ENCODE measurements at places on chromosomes 2 and 18.

- no peak for DNase-seq
Observed at GRCh38 chr2:133780099-133780996, 212.1 kb upstream of the NCKAP5 start.

DNA sequence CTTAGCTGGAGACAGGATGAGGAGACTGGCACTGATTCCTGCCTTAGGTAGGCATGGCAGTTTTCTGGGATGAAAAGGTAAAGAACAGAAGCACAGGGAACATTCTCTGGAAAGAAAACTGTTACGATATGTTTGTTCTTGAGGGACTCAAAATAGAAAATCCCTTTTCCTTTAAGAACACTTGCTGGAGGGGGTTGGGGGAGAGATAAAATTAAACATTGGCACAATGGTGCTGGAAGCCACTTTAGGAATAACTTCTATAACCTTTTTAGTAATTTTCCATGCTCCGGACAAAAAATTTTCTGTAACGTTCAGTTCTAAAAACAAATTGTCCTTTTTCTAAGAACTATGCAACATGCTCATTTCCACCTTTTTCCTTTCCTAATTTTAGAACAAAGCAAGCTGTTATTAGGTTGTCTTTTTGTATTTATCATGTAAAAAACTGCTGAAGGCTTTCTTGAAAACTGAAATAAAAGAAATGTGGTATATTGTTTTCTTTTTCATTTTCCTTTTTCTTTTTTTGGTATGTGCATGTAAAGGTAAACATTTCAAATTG, 343.8 kb downstream of the EPHA4 start:
- DNase-seq = no peak

GRCh38 chr2:26299471-26300101, 46.4 kb upstream of the SELENOI start:
- DNase-seq = no peak

DNA sequence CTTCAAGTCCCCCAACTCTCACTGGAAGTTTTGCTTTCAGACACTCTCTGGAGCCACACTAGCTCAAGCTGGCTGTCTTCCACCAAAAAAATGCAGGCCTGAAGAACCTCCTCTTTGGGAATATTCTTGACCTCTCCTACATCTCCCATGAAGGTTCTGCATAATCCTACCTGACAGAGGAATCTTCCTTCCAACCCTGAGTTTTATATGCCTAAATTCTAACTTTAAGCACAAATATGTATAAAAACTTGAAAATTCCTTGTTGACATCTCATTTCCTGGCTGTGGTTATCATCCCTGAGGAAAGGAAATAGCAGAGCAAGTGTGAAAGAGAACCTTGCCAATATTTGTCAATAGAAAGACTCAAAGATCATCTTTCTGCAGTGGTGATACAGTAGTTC, 249.0 kb downstream of the LPIN1 start:
- no peak for DNase-seq

GRCh38 chr2:182004945-182005520, 19.4 kb downstream of the PPP1R1C start:
- no peak for DNase-seq

- DNase-seq = no peak
Observed at GRCh38 chr2:39583781-39584180, 81.9 kb upstream of the TMEM178A start.

DNA sequence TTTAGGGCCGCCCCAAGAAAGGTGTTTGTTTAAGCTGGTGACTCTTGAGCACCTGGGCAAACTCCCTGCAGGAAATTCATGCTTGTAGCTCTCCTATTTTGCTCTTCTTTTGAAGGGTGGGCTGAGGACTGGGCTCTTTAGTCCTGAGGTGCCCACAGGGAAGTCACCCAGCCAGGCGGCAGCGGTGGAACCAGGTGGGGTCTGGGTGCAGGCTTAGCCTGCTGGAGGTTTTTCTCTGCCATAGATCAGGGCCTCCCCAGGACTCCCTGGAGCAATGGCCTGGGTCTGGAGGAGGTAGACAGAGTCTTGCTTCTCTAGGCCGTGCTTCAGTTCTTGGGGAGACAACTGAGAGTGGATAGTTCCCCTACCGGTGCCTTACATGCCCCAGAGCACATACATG, 99.9 kb downstream of the CLIP4 start:
- no peak for DNase-seq

- no peak for DNase-seq
Observed at GRCh38 chr18:5370332-5370731, 74.8 kb upstream of the ZBTB14 start.

- no peak for DNase-seq
Observed at GRCh38 chr2:52395912-52396311, 1364.0 kb upstream of the NRXN1 start.

- DNase-seq = no peak
Observed at GRCh38 chr2:48749291-48750127, 6.0 kb downstream of the LHCGR start.

DNA sequence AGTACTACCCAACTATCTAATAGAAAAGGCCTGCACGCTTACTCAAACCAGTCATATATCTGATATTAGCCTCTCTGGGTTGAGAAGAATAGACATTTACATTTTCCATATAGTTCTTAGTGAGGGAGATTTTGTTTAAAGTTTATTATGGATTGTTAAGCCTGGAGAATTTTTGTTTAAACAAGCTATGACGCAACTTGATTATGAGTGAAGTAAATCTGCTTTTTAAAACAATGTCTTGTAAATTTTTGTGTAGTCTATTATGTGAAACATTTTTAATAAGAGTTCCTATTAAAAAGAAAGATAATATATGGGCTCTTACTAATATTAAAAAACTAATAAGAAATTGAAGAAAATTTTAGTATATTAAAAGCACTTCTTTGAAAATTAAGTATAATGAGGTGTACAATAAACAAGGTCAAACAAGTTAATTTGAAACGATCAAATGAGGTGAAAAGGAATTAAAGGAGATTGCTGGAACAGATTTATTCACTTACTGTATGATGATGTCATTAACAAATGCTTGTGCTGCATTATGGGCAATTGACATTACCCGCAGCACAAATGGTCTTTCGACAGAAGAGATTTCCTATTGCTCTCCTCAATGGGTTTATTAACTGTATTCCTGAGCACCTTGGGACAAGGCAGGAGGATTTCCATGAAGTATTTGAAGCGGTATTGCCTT, 229.2 kb upstream of the SMIM21 start:
- DNase-seq = no peak

DNA sequence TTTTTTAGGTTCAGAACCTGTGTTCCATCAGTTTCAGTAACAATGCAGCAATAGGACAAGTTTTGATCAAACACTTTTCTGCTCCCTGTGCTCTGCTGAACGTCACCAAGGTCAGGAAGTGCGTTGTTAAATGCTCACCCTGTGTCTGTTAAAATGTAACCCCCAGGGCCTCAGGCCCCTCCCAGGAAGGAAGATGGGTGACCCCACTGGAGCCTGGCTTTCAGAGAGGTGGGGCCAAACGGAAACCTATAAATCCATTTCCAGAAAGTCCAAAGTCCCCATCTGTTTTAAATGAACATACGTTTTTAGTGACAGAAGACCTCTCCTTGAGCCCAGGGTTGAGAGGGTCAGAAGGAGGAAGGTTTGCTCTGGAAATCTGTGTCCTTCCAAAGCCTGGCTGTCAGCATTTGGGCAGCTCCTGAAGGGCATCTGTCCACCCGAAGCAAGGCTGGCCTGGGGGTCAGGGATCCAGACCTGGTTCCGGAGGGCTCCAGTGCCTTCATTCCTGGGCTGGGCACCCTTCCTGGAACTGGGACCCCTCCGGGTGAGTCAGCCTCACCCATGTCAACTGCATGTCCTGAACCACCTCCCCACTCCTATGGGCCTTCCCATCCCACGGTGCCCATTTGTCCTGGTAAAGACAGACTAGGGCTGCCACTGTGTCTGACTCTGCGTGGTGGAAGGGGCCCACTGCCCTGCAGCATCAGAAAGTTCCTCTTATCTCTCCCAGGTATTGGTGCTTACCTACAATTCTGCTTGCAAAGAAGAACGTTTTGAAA, 117.4 kb upstream of the COPS8 start:
- DNase-seq = no peak

DNA sequence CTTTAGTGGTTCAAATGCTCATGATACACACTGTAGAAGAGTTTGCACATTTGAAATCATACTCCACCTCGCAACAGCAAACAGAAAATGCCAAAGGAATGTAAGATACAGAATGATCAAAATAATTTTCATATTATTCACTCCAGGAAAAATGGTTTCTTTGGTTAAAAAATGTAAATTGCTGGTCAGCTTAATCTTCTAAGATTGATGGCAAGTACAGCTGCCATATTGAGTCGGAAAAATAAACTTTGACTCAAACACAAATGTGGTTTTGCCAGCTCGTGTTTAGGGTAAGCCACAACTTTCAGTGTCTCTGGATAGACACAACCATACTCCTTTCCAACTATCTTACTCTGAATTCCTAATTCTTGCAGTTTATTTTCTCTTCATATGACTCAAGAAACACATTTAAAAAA, 154.9 kb upstream of the SMIM21 start:
- no peak for DNase-seq

- no peak for DNase-seq
Observed at GRCh38 chr18:80244956-80245730, 2.2 kb downstream of the PARD6G start.

GRCh38 chr2:45789317-45789716, 137.8 kb downstream of the PRKCE start:
- no peak for DNase-seq

DNA sequence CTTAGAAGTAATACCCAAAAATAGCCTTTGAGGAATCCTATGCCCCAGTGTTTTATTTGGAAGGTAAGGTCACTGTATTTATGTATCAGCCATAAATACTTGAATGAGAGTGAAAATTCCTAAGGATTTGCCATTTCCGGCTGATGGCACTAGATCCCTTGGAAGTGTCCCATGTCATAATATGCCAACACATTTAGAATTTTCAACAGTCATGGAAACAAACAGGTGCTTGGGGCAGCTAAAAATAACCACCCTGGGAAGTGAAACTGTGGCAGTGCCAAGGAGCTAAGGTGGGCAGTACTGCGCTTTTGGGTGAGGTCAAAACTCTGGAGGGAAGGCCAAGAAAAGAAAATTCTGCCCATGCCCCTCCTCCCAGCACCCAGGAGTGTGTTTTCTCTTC, 80.2 kb downstream of the TCF7L1 start:
- DNase-seq = no peak

DNA sequence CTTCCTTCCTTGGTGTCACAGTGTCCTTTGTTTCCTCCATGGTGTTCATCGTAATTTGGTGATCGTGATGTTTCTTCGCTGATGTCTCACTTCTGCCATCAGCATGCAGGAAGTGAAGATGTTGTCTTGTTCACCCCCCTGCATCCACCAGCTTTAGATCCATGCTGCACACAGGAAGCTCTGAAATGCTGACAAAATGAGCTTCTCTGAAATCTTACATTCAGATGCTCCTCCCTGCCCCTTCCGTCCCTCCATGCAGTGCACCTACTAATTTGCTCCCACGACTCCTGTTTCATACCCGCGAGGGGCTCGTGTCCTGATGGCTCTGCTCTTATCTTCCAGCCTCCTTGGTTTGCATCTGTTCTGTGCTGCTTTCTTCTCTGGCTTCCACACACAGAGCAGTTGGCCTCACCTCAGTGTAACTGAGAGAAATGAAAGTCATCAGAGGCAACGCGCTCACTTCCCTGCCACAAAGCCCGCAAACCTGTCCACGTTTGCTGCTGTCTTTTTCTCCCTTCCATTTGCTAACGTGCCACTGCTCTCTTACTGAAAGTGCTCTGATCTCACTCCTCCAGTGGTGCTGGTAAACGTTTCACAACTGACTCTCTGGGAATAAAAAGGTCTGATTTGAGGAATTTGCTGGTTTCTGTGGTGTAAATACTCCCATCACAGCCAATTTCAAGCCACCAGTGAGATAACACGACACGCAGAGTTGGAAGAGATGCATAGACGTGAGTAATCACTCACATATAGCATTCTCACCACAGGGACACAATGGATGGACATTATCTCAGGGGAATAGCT, 41.0 kb upstream of the MGAT4A start:
- DNase-seq = no peak

GRCh38 chr2:38174131-38174530, 98.2 kb upstream of the CYP1B1 start:
- no peak for DNase-seq

GRCh38 chr2:191899410-191899809, 52.5 kb upstream of the CAVIN2 start:
- no peak for DNase-seq
